ENCODE measurements at places on chromosomes 7 and 10. TPM values are rescaled to one million over a fixed set of nuclear protein-coding genes. Genes with fewer than 3 reads are reported as not detected.
A peak's percentile ranks its signal among the peaks of the same experiment; 100 is the strongest.

DNA sequence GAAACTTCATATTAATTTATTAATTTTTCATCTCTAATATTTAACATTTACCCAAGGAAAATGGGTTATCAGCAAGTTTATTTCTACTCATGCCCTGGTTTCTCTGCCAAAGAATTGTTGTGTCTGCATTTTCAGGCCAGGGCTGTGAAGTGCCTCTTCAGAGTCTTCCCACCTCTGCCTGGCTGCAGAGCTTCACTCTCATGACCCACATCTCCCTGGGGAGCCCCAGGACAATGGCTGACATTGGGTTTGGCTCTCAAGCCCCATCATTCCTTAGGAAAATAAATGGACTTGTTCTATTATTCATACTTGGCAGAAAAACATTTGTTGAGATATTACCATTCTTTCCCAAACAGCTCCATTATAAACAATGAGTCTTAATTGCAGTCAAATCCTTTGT is 30.3 kb downstream of the CACNA2D1 start:
- no peaks in the 10 kb centered on the region for H3K36me3 ChIP-seq
- H3K4me1 ChIP-seq: no peaks in the 10 kb centered on the region
- DNase-seq: no peak
- no peaks in the 10 kb centered on the region for H3K27me3 ChIP-seq
- no peak overlapping the region for H3K27ac ChIP-seq
- no peak overlapping the region for H3K4me3 ChIP-seq

DNA sequence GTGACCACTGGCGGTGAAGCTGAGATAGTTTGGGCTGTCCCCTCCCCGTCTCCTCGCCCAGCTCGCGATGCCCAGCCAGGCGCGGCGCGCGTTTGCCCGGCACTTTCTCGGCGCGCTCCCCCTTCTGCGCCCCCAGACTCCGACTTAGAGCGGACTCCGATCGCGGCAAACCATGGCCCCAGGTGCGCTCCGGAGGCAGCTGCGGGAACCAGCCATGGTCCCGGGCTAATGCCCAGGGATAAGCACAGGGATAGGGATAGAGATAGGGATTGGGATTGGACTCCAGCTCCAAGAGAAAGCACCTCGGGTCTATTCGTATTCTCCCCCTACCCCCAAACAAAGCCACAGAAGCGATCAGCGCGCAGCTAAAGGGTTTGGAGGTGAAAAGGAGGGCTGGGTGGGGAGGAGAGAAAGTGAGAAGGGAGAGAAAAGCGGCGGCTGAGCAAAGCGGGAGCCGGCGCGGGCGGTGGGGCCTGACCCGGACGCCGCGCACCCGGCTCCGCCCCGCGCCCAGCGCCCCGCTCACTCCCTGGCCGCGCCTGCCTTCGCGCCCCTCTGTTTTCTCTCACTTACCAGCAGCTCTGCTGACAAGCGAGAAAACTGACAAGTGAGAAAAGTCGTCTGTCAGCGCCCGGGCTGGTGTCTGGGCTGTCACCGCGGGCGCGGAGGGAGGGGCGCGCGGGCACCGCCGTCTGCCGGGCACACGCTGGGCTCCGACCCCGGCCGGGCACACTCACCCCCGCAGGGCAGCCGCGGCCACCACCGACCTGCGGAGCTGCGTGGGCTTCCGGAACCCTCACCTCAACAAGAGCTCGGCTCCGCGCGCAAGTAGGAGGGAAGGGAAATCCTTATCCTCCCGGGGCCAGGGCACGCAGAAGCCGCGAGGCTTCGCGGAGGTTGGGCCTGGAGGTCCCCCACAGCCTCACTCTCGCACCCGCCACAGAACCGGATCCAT is at the start of gene PDE1C:
TSS of gene PDE1C (minus strand) at position 2 of the 955 bp plus-strand sequence.
- no peak for DNase-seq
- peak within 1 kb of the TSS; percentile 18 for H3K4me3 ChIP-seq
- H3K27me3 ChIP-seq: peaks cover 58% of the 10 kb centered on the region
- H3K36me3 ChIP-seq: no peaks in the 10 kb centered on the region
- H3K27ac ChIP-seq: peak within 1 kb of the TSS; percentile 62

DNA sequence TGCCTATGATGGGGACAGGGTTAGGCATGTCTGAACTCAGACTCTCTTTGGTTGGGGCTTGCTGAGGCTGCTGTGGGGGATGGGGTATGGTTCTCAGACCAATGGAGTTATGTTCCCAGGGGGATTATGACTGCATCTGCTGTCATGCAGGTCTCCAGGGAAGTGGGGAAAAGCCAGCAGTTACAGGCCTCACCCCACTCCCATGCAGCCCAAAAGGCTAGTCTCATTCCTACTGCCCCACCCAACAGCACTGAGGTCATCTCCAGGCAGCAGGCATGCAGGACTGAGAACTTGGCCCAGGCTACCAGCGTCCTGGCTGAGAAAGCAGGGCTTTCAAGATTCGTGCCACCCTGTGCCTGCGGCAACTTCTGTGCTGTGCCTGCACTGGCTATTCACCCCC is 373.3 kb downstream of the HTR7 start:
- no peaks in the 10 kb centered on the region for H3K4me1 ChIP-seq
- H3K27ac ChIP-seq: no peak overlapping the region
- no peak overlapping the region for H3K4me3 ChIP-seq
- no peaks in the 10 kb centered on the region for H3K36me3 ChIP-seq

DNA sequence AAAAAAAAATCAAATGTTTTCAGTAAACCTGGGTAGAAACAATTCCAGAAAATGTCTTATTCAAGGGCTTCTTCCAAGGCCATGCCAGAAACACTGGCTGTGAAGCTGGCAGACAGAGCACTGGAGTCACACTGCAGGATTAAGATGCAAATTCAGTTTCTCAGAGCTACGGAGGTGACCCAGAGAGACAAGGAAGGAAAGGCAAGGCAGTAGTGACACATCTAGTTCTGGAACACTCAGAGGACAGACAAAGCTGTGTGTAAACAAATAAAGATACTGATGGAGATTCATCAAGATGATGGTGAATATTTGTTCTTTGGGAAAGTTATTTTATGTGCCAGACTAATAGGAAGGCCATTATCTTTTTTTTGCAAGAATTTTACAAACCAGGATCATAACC is 608.3 kb upstream of the C7orf33 start:
- H3K4me1 ChIP-seq: no peaks in the 10 kb centered on the region
- DNase-seq: no peak
- no peak overlapping the region for H3K4me3 ChIP-seq

DNA sequence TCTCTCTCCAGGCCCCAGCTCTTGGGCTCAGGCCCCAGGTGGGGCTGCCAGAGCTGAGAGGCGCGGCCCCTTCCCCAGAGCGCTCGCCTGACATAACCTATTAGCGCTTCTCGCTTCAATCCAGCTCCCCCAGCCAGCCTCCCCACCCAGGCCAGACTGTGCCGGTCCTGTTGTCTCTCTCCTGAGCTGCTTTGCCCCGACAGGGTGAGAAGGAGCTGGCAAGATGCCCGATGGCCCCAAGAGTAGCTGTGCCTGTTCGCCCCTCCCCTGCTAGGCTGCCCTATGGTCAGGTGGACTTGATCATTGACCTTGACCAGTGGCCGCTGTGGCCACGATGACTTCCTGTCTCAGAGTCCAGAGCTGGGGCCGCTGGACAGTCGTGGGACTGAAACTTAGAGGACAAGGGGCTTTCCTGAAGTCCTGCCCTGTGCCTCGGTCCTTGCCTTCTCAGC is 9.1 kb downstream of the TMEM270 start:
- no peaks in the 10 kb centered on the region for H3K36me3 ChIP-seq
- no peaks in the 10 kb centered on the region for H3K27me3 ChIP-seq
- no peak overlapping the region for H3K4me3 ChIP-seq
- no peak for DNase-seq
- H3K27ac ChIP-seq: no peak overlapping the region
- H3K4me1 ChIP-seq: peaks cover 20% of the 10 kb centered on the region

GRCh38 chr7:83305027-83305426 is 142.3 kb upstream of the PCLO start:
- no peaks in the 10 kb centered on the region for H3K27me3 ChIP-seq
- H3K27ac ChIP-seq: no peak overlapping the region
- no peak overlapping the region for H3K4me3 ChIP-seq
- DNase-seq: no peak
- H3K36me3 ChIP-seq: no peaks in the 10 kb centered on the region

GRCh38 chr7:148466120-148466519 is 124.4 kb upstream of the C7orf33 start:
- no peak for DNase-seq
- H3K4me3 ChIP-seq: no peak overlapping the region
- no peaks in the 10 kb centered on the region for H3K4me1 ChIP-seq
- no peaks in the 10 kb centered on the region for H3K27me3 ChIP-seq
- no peaks in the 10 kb centered on the region for H3K36me3 ChIP-seq

GRCh38 chr10:113264333-113265131 is 288.3 kb upstream of the HABP2 start:
- peaks cover 6% of the 10 kb centered on the region for H3K27me3 ChIP-seq
- H3K27ac ChIP-seq: no peak overlapping the region
- no peaks in the 10 kb centered on the region for H3K4me1 ChIP-seq
- H3K36me3 ChIP-seq: no peaks in the 10 kb centered on the region
- no peak overlapping the region for H3K4me3 ChIP-seq

- H3K4me3 ChIP-seq: no peak overlapping the region
- H3K4me1 ChIP-seq: no peaks in the 10 kb centered on the region
- DNase-seq: no peak
- no peaks in the 10 kb centered on the region for H3K27me3 ChIP-seq
- H3K36me3 ChIP-seq: no peaks in the 10 kb centered on the region
Observed at GRCh38 chr10:93629647-93630305, 17.4 kb downstream of the PDE6C start.

- H3K36me3 ChIP-seq: no peaks in the 10 kb centered on the region
- DNase-seq: peak; percentile 33
- H3K27ac ChIP-seq: no peak overlapping the region
- no peak overlapping the region for H3K4me3 ChIP-seq
- peaks cover 5% of the 10 kb centered on the region for H3K4me1 ChIP-seq
Observed at GRCh38 chr10:80530251-80530650, 7.5 kb upstream of the SH2D4B start.

DNA sequence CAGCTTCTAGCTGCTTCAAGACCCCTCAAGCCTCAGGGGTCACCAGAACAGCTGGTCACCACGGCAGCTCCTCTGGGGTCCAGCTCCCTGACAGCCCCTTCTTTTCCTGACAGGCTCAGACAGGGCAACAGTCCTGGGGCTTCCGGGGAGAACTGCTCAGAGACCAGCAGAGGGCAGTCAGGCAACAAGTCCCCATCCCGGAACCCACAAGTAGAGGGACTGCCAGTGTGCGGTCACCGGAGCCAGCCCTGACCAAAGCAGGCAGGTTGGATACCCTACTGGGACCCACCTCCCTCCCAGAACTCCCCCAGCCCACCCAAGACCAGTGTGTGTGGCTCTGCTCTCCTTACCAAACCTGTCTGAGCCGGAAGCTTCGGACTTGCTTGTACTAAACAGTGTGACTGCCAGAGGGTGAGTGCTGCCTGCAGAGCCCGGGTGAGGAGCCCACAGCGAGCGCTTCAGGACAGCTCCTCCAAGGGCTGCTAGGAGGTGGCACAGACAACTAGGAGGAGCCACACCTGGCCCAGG is 40.3 kb downstream of the YKT6 start:
- DNase-seq: peak; percentile 74
- H3K4me3 ChIP-seq: peak overlapping the region; percentile 30
- no peaks in the 10 kb centered on the region for H3K4me1 ChIP-seq
- H3K36me3 ChIP-seq: no peaks in the 10 kb centered on the region

DNA sequence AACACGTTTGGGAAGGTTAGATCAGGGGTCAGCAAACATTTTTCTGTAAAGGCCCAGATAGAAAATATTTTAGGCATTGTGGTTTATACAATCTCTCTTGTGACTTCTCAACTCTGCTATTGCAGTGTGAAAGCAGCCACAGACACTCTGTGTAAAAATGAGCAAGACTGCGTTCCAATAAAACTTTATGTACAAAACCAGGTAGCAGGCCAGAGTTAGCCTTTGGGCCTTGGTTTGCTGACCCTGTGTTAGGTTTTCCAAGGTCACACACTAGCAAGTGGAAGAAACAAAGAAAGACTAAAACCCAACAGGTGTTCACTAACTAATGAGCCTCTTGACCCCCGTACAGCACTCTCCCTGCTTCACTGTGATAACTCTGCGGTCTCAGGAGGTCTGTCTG is 14.9 kb upstream of the PAXIP1 start:
- H3K27me3 ChIP-seq: no peaks in the 10 kb centered on the region
- H3K36me3 ChIP-seq: no peaks in the 10 kb centered on the region
- H3K4me3 ChIP-seq: no peak overlapping the region
- no peaks in the 10 kb centered on the region for H3K4me1 ChIP-seq
- H3K27ac ChIP-seq: no peak overlapping the region

DNA sequence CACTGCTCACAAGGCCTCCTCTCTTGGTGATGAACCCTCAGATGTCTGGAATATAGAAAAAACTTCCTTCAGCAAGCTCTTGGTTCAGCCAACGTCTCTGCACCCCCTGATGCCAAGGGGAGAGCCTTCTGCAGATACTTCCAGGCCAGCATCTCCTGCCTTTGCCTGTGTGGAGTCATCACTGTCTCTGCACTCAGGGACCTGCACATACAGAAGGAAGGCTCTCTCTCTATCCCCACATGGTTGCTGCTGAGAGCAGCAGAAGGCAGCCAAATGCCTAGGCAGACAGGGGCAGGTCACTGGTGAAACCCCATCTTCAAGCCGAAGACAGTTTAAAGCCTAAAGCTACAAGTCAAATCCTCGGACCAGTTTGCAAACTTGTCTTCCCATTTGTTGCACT is 137.6 kb downstream of the WDR11 start:
- H3K27ac ChIP-seq: no peak overlapping the region
- DNase-seq: no peak
- H3K27me3 ChIP-seq: no peaks in the 10 kb centered on the region

GRCh38 chr10:86363184-86363832 is 3.3 kb downstream of the GRID1 start:
- no peak overlapping the region for H3K4me3 ChIP-seq
- no peak for DNase-seq
- peaks cover 64% of the 10 kb centered on the region for H3K27me3 ChIP-seq
- H3K36me3 ChIP-seq: no peaks in the 10 kb centered on the region

The KCP gene
- not detected for total RNA-seq

The GJD4 gene
- not detected for total RNA-seq

The GIMAP8 gene
- total RNA-seq: 4.3 TPM

The MRM2 gene
- 2.2 TPM for total RNA-seq

The PAPSS2 gene
- total RNA-seq: 117 TPM
